ENCODE measurements at places on chromosomes 1 and 21.

DNA sequence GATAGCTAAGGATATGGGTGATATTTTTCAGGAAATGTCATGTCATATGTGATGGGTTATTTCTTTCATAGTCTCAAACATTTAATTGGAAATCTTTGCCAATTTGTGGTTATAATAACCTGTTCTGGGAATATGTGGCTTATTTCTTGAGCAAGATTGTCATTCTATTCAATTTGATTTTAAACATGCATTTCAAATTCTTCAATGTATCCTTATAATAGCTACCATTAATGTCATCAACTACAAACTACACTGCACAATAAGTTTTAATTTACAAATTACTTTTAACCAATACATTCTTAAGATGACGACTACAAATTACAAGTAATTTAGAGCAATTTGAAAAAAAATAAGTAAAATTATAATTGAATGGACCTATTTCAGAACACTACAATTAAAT, 164.9 kb downstream of the BRINP3 start:
- DNase-seq: no peak

DNA sequence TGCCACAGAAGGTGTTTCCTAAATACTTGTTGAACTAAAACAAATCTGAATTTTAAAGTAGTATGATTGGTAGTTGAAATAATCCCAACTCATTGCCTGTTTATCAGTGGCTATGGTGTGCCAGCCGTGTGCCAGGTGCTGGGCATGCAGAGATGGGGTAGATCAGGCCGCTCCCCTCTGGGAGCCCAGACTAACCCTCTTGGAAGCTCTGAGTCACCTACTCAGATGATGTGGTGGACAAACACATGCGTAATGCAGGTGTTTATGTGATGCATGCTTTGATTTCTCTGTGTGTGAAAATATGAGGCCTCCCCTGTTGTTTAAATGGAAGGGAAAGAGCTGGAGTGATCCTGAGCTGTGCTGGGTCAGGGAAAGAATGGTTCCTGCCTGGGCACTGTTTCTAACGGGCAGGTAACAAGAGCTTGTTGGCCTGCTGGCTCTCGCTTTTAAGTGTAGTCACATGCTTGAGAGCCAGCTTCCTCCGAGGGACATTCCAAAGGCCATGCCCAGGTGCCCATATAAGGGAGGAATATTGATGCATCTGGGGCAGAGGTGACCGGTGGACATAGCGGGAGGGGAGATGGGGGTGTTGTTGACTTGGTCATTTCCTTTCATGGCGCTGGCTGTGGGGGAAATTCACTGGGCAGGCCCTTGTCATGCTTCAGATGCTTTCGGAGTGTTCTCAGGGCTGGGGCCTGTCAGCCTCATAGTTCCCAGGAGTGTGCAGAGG, 10.2 kb downstream of the MFN2 start:
- DNase-seq: no peak

DNA sequence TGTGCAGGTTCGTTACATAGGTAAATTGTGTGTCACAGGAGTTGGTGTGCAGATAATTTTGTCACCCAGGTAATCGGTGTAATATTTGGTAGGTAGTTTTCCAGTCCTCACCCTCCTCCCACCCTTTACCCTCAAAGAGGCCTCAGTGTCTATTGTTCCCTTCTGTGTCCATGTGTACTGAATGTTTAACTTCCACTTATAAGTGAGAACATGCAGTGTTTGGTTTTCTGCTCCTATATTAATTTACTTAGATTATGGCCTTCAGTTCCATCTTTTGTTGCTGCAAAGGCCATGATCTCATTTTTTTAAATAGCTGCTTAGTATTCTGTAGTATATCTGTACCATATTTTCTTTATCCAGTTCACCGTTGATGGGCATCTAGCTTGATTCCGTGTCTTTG, 87.3 kb downstream of the RPS6KC1 start:
- DNase-seq: no peak

GRCh38 chr1:157920748-157921147, 72.7 kb upstream of the KIRREL1 start:
- DNase-seq: no peak

DNA sequence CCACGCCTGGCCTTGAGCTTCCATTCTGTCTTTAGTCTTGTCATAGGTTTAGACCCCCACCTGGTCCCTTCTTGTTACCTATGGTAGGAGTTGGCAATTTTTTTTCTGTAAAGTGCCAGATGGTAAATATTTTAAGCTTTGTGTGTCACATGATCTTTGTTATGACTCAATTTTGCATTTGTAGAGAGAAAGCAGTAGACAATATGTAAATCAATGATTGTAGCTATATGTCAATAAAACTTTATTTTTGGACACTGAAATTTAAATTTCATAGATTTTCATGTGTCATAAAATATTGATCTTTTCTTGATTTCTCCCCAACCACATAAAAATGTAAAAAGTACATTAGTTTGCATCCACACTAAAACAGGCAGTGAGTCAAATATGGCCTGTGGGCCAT, 8.0 kb downstream of the MKNK1 start:
- DNase-seq: no peak

Data from BE2C (cell line).